Activated CD8-positive, alpha-beta T cell treated with anti-CD3 and anti-CD28 coated beads for 36 hours (primary cell): ENCODE measurements at places on chromosomes 16 and 17. TPM values are rescaled to one million over a fixed set of nuclear protein-coding genes. Genes with fewer than 3 reads are reported as not detected.

The PRR29 gene
- total RNA-seq, result 2.5 TPM

- no peak overlapping the region for H3K4me3 ChIP-seq
- DNase-seq, result no peak
- no peaks in the 10 kb centered on the region for H3K4me1 ChIP-seq
- no peak overlapping the region for H3K27ac ChIP-seq
- no peaks in the 10 kb centered on the region for H3K27me3 ChIP-seq
- no peaks in the 10 kb centered on the region for H3K36me3 ChIP-seq
Observed at GRCh38 chr17:22511431-22511830, 819.1 kb downstream of the KCNJ18 start.

DNA sequence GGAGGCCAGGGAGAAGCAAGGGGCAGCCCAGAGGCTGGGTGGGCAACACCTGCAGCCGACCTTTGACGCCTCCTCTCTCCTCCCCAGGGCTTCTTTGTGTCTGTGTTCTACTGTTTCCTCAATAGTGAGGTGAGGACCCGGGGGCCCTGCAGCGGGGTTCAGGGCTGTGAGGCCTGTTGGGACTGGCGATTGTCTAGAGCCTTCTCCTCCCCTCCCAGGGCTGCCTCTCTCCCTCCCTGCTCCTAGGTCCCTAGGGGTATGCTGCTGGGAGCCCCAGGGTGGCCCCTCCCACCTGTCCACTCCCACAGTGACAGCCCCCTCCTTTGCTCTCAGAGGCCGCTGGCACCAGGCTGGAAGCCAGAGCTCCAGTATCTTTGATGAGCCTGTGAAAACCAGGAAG is 10.8 kb upstream of the SPPL2C start:
- H3K27ac ChIP-seq, result no peak overlapping the region
- no peaks in the 10 kb centered on the region for H3K36me3 ChIP-seq
- no peak overlapping the region for H3K4me3 ChIP-seq
- no peak for DNase-seq

DNA sequence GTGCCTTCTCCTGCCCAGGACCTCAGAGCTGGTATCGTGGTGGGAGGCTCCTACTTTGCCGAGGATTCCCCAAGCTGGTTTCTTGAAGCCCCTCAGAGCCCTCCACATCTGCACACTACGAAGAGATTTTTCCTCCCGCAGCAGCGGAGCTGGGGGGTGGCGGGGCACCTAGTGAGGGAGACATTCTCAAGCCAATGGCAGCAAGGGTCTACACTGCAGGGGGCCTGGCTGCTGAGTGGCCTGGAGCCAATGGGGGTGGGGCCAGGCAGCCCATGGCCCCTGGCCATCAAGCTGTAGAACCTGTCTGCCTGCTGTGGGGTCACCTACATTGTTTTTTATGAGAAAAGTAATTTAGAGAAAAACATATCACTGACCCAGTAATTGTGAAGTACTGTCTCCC is 5.0 kb downstream of the SLC26A11 start:
- H3K36me3 ChIP-seq, result no peaks in the 10 kb centered on the region
- H3K4me3 ChIP-seq, result no peak overlapping the region
- DNase-seq, result no peak
- peaks cover 9% of the 10 kb centered on the region for H3K4me1 ChIP-seq
- H3K27me3 ChIP-seq, result no peaks in the 10 kb centered on the region

- no peaks in the 10 kb centered on the region for H3K27me3 ChIP-seq
- no peak overlapping the region for H3K27ac ChIP-seq
- no peak overlapping the region for H3K4me3 ChIP-seq
- H3K36me3 ChIP-seq, result peaks cover 4% of the 10 kb centered on the region
- H3K4me1 ChIP-seq, result peaks cover 14% of the 10 kb centered on the region
Observed at GRCh38 chr16:81337097-81337496, 22.3 kb downstream of the GAN start.

DNA sequence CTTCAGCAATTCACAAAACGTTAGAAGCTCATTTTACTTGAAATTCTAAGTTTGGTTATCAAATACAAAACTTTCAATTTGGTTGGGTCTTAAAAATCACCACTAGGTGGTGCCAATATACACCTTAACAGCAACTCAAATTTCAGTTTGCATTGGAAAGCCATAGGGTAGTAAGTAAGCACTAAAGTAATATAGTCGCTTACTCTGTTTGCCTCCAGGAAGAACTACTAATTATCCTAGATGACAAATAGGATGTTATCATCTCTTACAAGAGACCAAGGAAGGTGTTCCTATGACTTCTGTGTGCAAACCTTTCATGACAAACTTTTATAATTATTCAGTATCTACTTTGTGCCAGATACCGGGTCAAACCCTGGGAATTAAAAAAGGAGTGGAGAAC is 93.3 kb downstream of the MYO1D start:
- H3K27me3 ChIP-seq, result no peaks in the 10 kb centered on the region
- H3K4me3 ChIP-seq, result no peak overlapping the region
- H3K4me1 ChIP-seq, result no peaks in the 10 kb centered on the region
- H3K27ac ChIP-seq, result no peak overlapping the region

DNA sequence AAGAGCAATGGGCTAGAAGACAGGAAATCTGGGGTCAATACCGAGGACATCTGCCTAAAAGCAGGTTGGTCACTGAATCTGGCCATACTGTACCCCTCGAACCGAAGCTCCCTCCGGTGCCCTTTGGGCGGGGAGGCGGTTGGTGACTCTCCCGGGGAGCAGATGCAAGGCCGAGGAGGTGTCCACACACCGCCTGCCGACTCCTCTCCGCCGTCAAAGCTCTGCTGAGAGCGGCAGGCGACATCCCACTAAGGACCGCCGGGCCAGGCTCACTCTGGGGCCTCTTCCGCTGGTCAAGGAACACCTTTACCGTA is 458 bp downstream of the ZNF200 start:
- no peaks in the 10 kb centered on the region for H3K27me3 ChIP-seq
- peak overlapping the region; percentile 81 for H3K4me3 ChIP-seq
- peaks cover 46% of the 10 kb centered on the region for H3K36me3 ChIP-seq
- no peak for DNase-seq

The KRTAP4-3 gene
- total RNA-seq, result not detected

GRCh38 chr17:78526231-78527025 is 50.8 kb downstream of the DNAH17 start:
- H3K27ac ChIP-seq, result no peak overlapping the region
- no peak for DNase-seq
- no peaks in the 10 kb centered on the region for H3K36me3 ChIP-seq
- H3K4me1 ChIP-seq, result no peaks in the 10 kb centered on the region
- H3K27me3 ChIP-seq, result no peaks in the 10 kb centered on the region
- H3K4me3 ChIP-seq, result no peak overlapping the region

GRCh38 chr16:66706506-66706880 is 9.9 kb upstream of the CMTM4 start:
- no peaks in the 10 kb centered on the region for H3K36me3 ChIP-seq
- no peak overlapping the region for H3K4me3 ChIP-seq
- no peak for DNase-seq
- H3K4me1 ChIP-seq, result no peaks in the 10 kb centered on the region

The C1QTNF1 gene
- total RNA-seq, result 0.13 TPM

GRCh38 chr17:20232611-20233010 is 223.5 kb downstream of the SPECC1 start:
- no peak overlapping the region for H3K27ac ChIP-seq
- no peak for DNase-seq
- peaks cover 3% of the 10 kb centered on the region for H3K36me3 ChIP-seq
- peaks cover 23% of the 10 kb centered on the region for H3K4me1 ChIP-seq
- no peaks in the 10 kb centered on the region for H3K27me3 ChIP-seq

DNA sequence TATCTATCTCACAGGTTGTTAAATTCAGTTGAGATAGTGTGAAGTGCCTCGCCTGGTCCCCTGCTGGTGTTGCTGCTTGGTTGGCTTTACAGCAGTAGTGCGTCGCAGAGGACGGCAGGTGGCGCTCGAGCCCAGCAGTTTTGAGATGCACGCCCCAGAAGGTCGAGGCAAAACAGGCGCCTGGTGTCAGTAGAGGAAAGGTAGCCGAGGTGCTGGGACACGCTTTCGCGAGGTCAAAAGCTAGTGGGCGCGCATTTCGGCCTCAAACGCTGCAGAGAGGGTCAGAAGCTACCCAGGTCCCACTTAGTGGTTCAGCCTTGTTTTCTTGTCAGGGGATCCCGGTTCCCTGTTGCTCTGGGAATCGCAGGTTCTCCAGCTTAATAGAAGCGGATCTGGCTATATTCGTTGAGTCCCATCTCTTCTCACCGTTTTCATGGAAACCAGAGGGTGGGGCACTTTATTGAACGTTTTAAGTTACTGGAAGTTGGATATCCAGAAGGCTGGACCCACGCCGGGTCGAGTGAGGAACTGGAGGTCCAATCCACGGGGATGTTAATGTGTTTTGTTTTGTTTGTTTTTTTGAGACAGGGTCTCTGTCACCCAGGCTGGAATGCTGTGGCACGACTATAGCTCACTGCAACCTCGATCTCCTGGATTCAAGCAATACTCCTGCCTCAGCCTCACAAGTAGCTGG is 10.3 kb upstream of the ZFP90 start:
- DNase-seq, result peak; percentile 93
- no peaks in the 10 kb centered on the region for H3K27me3 ChIP-seq
- H3K36me3 ChIP-seq, result peaks cover 6% of the 10 kb centered on the region
- peaks cover 15% of the 10 kb centered on the region for H3K4me1 ChIP-seq
- H3K27ac ChIP-seq, result no peak overlapping the region

- peaks cover 4% of the 10 kb centered on the region for H3K4me1 ChIP-seq
- no peak overlapping the region for H3K27ac ChIP-seq
- peaks cover 36% of the 10 kb centered on the region for H3K27me3 ChIP-seq
- H3K4me3 ChIP-seq, result no peak overlapping the region
Observed at GRCh38 chr17:80480248-80480647, 3.8 kb upstream of the NPTX1 start.

DNA sequence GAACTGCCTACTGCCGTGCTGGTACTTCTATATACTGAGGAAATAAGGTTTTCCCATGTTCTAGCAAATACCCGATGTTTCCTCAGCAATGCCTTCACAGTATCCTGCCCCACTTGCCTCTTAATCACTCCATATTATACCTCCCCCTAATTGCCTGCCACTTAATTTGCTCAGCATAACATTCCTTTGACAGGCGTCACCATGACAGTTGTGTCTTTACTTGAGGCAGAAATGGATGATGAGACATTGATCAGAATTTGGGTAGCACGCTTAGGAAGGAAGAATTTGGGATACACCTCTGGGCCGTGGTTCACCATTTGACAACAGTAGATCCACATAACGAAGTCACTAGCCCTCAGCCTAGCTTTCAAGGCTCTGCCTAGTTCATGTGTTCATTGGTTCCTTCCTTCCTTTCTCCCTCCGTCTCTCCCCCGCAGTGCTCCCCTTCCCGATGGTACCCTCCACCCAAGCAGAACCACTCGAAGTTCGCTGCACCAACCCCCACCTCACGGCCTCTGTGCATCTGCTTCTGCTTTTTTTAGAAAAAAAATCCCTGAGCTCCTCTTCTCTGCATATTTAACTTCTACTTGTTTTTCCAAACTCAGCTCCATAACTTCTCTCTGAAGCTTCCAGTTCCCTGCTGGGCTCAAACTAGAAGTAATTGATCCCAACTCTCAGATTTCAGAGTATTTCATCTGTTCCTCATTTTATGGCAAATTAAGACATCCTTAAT is 19.4 kb downstream of the IQCK start:
- DNase-seq, result no peak
- H3K27ac ChIP-seq, result no peak overlapping the region
- no peaks in the 10 kb centered on the region for H3K36me3 ChIP-seq
- no peak overlapping the region for H3K4me3 ChIP-seq
- no peaks in the 10 kb centered on the region for H3K27me3 ChIP-seq

The DPEP2 gene
- total RNA-seq, result 2.9 TPM

- peaks cover 18% of the 10 kb centered on the region for H3K4me1 ChIP-seq
- no peak overlapping the region for H3K4me3 ChIP-seq
Observed at GRCh38 chr17:4953451-4953961, 2.6 kb downstream of the ENO3 start.

GRCh38 chr17:68353111-68353521 is 61.8 kb downstream of the ARSG start:
- no peak for DNase-seq
- peaks cover 12% of the 10 kb centered on the region for H3K36me3 ChIP-seq
- peaks cover 66% of the 10 kb centered on the region for H3K4me1 ChIP-seq
- H3K27ac ChIP-seq, result no peak overlapping the region
- H3K4me3 ChIP-seq, result no peak overlapping the region

DNA sequence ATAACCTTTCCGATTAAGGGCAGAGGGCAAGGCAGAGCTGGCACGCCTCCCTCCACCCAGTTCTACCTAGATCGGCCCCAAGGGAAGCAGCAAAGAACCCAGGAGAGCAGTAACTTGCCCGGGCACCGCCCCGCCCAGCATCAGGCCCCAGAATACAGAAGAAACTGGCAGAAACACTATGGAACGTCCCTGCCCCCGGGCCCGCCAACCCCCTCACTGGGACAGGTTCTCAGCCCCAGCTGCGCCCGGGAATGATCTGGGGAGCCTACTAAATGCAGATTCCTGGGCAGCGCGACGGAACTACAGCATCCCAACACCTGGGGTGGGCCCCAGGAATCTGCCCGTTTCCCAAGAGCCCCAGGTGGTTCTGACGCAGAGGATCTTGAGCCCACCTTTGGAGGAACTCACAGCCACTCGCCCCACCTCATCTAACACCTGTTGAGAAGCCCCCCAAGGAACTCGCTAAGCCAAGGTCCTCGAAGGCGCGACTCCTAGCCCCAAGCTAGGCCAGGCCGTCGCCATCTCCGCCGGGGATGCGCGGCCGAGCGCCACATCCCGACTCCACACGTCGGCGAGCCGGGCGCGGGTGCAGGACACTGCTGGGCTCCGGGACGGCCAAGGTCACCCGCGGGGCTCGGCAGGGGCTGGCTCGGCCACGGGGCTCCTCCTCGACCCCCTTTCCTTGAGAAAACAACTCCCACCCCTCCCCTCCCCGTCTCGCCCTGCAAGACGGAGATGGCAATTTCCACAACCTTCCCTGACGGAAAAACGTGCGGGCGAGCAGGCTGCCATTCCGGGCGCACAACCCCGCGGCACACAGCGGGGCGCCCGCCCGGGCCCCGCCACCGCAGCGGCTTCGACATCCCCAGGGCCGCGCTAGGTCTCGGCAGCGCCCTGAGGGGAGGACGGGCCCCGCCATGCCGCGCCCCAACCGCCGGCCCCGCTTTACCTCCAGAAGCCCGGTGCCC is 913 bp downstream of the CDIP1 start:
- no peaks in the 10 kb centered on the region for H3K27me3 ChIP-seq
- peaks cover 37% of the 10 kb centered on the region for H3K4me1 ChIP-seq
- H3K27ac ChIP-seq, result peak overlapping the region; percentile 17

- peaks cover 13% of the 10 kb centered on the region for H3K4me1 ChIP-seq
- H3K36me3 ChIP-seq, result peaks cover 2% of the 10 kb centered on the region
- no peak overlapping the region for H3K27ac ChIP-seq
- peak overlapping the region; percentile 70 for H3K4me3 ChIP-seq
Observed at GRCh38 chr17:46978489-46979146, 435 bp downstream of the RPRML start.

- H3K36me3 ChIP-seq, result no peaks in the 10 kb centered on the region
- no peaks in the 10 kb centered on the region for H3K4me1 ChIP-seq
- no peak overlapping the region for H3K27ac ChIP-seq
- H3K27me3 ChIP-seq, result peaks cover 7% of the 10 kb centered on the region
- DNase-seq, result no peak
- no peak overlapping the region for H3K4me3 ChIP-seq
Observed at GRCh38 chr17:41393294-41393693, 4.1 kb downstream of the KRT31 start.

The CHST5 gene
- not detected for total RNA-seq

- H3K36me3 ChIP-seq, result no peaks in the 10 kb centered on the region
- peaks cover 15% of the 10 kb centered on the region for H3K4me1 ChIP-seq
- H3K27me3 ChIP-seq, result peaks cover 5% of the 10 kb centered on the region
- no peak for DNase-seq
- H3K27ac ChIP-seq, result no peak overlapping the region
Observed at GRCh38 chr16:47777220-47777619, 316.1 kb downstream of the PHKB start.
